ENCODE measurements at places on chromosomes 6 and 20. TPM values are rescaled to one million over a fixed set of nuclear protein-coding genes. Genes with fewer than 3 reads are reported as not detected.

LAMA2 gene
- 0.93 TPM for total RNA-seq

SYNDIG1 gene
- not detected for total RNA-seq

DSP gene
- not detected for total RNA-seq

FOXS1 gene
- total RNA-seq: not detected

SPATS1 gene
- not detected for total RNA-seq

CTCFL gene
- total RNA-seq: not detected

THBD gene
- total RNA-seq: not detected

ANKRD66 gene
- total RNA-seq: not detected

KIF13A gene
- 0.27 TPM for total RNA-seq

CLDN20 gene
- total RNA-seq: not detected

VIP gene
- not detected for total RNA-seq

COL11A2 gene
- 0.42 TPM for total RNA-seq

CYP39A1 gene
- not detected for total RNA-seq

Data from T-helper 1 cell treated with Interleukin-12 subunit alpha and Interleukin-12 subunit beta and Interleukin-4 antibody, amounts not matched to agents 30 ng/mL and 1 ng/mL, for 36 hours (primary cell).